ENCODE measurements at places on chromosomes 3 and 15. TPM values are rescaled to one million over a fixed set of nuclear protein-coding genes. Genes with fewer than 3 reads are reported as not detected.

The B3GALNT1 gene
- total RNA-seq = 36.9 TPM

The TMCC1 gene
- total RNA-seq = 15.0 TPM

The GRK7 gene
- total RNA-seq = not detected

The ITIH4 gene
- total RNA-seq = 0.76 TPM

The CIB2 gene
- total RNA-seq = 2.0 TPM

The SPATA12 gene
- under 0.01 TPM for total RNA-seq

The CNTN3 gene
- 1.5 TPM for total RNA-seq

The ZNF35 gene
- 21.4 TPM for total RNA-seq

The CLRN1 gene
- not detected for total RNA-seq

All from epithelial cell of umbilical artery (primary cell).